ENCODE measurements at places on chromosomes 2 and 18.

DNA sequence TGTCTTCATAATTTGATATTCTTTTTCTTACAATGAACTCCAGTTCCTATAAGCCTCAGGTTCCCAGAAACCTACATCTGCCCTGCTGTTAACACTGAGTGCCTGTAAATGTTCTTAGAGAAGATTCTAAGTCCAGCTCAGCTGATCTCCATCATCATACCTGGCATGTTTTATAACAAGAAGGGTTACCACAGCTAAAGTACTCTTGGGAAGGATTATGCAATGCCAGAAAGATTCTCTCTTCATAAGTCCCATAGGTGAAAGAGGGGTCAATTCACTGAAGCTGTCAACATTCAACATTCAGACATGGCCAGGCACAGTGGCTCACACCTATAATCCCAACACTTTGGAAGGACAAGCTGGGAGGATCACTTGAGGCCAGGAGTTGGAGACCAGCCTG, 31.3 kb upstream of the PTPN4 start:
- no peak for DNase-seq

- peak; percentile 87 for DNase-seq
Observed at GRCh38 chr2:178482437-178482836, 2.2 kb downstream of the PLEKHA3 start.

DNA sequence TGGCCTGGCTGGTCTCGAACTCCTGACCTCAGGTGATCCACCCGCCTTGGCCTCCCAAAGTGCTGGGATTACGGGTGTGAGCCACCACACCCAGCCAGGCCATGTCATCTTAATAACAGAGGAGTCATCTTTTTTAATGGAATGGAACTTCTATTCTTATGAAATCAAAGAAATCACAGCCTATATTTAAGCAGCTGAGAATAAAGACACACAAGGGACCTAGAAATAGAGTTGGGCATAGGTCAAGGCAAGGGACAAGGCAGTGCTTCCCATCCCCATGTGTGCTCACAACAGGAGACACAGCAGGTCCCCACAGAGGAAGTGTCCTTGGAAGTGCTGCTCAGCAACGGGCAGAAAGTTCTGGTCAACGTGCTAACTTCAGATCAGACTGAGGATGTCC, 3.2 kb downstream of the SNX17 start:
- DNase-seq = no peak

- peak; percentile 90 for DNase-seq
Observed at GRCh38 chr2:71545572-71546274, 92.4 kb downstream of the DYSF start.

GRCh38 chr2:385785-386184, 97.9 kb upstream of the ALKAL2 start:
- DNase-seq = no peak

- no peak for DNase-seq
Observed at GRCh38 chr18:29062921-29063320, 886.0 kb upstream of the CDH2 start.

DNA sequence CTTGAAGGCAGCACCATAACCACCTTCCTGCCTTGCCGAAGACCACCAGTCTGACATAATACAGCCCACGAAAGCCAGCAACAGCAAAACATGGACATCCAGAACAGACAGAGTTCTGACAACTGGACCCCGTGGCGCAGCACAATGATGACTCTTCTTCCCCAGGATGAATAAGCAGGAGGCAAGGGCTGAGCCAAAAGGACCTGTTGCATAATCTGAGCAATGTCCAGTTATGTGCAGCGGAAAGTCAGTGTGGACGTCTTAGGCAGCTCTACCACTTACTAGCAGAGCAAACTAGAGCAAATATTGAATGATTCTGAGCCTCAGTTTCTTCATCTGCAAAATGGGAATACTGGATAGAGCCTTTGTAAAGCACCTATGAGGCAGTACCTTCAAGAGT, 225.1 kb downstream of the ZBTB7C start:
- DNase-seq = no peak

DNA sequence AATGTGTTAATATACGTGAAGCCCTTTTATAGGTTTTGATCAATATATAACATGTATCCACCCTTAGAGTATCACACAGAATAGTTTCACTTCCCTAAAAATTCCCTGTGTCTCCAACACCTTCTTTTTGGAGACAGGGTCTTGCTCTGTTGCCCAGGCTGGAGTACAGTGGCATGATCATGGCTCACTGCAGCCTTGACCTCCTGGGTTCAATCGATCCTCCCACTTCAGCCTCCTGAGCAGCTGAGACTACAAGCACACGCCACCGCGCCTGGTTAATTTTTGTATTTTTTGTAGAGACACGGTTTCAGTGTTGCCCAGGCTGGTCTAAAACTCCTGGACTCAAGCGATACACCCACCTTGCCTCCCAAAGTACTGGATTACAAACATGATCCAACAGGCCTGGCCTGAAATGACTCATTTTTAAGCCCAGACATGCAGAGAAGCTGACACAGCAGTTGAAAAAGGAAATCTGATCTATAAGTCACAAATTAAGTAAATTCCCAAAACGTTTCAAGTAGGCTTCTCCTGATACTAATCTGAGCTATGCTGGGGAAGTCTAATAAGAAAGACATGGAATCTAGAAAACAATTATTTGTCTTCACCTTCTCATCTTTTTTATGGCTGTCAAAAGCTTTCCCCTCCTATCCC, 2.9 kb downstream of the DUSP11 start:
- DNase-seq = no peak

DNA sequence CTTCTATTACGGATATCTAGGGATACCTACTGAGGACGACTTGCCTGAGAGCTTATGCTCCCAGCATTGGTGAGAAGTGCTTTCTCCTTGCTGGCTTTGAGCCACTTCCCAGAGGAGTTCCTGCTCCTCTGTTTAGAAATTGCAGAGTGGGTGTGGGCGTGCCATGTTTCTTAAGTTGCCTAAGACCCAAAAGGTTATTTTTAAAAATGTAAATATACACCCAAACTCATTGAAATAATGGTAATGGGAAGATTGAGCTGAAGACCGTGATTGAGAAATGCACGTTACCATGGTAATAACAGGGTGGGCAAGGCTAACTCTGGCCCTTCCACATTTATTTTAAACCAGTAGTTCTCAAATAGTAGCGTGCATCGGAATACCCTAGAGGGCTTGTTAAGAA, 17.2 kb upstream of the TMEM200C start:
- no peak for DNase-seq

GRCh38 chr2:152544638-152545037, 172.6 kb downstream of the PRPF40A start:
- no peak for DNase-seq

DNA sequence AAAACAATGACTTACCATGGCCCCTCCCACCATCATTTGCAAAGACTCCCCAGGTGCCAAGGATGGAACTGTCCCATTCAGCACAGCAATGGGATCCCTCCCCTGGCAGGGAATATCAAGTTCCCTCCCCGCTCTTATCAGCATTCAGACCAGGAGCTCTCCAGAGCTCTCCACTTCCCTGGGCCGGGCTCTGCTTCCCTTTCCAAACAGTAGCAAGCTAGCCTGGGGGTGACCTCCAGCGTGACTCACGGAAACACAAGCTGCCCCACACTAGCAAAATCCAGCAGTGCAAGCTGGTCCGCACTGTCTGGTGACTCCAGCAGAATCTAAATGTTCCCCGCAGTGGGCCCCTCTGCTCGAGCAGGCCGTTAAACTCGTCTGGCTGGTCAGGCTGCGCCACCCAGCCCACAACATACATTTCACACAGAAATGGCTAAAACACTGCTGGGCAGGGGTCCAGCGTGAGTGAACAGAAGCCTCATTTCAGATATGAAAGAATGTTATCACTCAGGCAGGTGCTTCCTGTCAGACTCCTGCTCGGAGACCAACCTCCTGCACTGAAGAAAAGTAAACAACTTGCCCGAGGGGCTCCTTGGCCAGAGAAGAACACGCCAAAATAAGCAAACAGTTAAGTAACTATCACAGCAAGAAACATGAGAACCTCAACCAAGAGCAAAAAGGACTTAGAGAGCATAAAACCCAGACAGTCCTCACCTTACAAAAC, 33.9 kb downstream of the STAT1 start:
- DNase-seq = no peak

GRCh38 chr2:121375621-121376159, 90.7 kb upstream of the TFCP2L1 start:
- DNase-seq = no peak

DNA sequence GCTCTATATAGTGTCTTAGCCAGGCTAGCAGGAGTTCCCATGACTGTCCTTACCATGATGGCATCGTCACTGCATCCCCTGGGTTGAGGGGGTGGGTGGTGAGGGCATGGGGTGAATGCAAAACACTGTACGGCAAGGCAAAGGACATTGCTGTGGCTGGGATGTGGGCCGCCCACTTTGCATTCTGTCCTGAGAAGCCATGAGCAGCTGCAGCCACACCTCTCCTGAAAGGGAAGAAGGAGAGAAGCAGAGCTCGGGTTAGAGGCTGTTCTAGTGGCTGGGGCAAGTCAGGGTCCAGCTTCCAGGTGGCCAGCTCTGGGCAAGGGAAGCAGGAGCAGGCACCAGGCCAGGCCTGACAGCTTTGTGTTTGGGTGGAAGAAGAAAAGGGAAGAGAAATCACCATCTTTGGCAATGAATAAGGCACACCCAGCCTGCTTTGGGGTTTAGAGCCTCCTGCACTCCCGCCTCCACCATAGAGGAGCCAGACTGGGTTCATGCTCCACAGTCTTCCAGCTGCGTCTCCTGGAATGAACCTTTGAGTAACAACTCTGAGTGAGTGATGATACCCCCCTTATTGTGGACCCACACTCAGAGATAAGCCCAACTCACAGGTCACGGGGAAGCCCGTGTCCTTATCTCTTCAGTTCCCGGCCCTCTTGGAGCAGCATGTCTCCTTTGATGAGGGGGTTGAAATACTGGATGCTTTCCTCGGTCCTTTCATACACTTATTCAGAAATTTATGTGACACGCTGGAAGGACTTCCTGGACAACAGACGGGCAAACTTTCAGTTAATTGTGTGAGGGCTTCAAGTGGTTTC, 63.4 kb downstream of the INPP4A start:
- no peak for DNase-seq

- peak; percentile 34 for DNase-seq
Observed at GRCh38 chr2:30213326-30213725, 18.0 kb upstream of the LBH start.

- no peak for DNase-seq
Observed at GRCh38 chr2:168426861-168427260, 29.2 kb upstream of the CERS6 start.

GRCh38 chr2:160157861-160158829, 41.9 kb downstream of the ITGB6 start:
- no peak for DNase-seq

GRCh38 chr18:48634491-48634890, 95.7 kb downstream of the CTIF start:
- DNase-seq = peak; percentile 12

DNA sequence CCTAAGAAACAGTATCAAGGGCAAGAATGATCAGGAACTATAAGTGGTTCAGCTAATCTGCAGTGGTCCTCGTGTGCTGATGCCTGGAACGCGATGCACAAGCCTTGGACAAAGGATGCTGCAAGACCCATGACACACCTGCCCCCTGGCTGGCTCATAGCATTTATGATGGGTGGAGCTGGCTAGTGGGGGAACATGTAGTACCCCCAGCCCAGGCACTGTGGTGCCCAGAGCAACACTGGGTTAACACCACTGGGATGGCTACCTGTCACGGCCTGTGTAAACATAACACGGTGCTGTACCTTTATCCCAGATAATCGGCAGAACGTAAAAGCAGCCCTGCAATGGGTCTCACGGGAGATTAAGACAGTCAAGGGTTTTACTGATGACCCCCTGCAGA, 60.3 kb upstream of the PEX13 start:
- DNase-seq = no peak

- no peak for DNase-seq
Observed at GRCh38 chr2:64376926-64377325, 77.0 kb upstream of the LGALSL start.

DNA sequence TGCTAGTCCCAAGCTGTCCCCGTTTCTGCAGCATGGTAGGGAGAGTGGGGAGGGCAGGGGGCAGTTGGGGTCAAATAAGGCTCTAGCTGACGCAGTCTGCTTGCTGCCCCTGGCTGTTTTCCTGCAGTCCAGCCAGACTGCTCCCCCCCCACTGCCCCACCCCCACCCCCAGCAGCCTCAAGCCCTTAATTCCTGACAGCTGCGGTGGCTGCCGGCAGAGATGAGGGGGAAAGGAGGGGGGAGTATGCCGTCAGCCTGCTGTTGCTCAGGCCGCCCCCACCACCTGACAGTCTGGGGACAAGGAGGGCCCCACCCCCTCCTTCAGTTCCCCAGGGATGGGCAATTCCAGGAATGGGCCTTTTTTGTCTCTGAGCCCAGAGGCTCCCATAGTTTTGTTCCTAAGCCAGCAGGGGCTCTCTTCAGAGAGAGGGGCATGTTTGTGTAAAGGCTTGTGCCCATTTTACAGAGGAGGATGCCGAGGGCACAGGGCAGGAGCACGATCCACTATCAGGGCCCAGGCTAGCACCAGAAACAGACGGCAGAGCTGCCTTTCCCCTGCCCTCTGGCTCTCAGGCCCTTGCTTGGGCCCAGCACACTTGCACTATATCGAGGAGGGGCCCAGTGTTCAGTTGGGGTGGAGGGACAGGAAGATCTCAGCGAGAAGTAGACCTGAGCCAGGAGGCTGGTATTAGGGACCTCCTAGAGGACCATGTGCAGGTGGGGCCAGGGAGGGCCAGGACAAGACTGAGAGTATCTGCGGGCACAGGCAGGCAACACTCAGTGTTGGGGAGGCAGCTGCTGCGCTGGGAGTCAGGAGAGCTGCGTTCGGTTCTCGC, 1.5 kb upstream of the WNT10A start:
- no peak for DNase-seq

DNA sequence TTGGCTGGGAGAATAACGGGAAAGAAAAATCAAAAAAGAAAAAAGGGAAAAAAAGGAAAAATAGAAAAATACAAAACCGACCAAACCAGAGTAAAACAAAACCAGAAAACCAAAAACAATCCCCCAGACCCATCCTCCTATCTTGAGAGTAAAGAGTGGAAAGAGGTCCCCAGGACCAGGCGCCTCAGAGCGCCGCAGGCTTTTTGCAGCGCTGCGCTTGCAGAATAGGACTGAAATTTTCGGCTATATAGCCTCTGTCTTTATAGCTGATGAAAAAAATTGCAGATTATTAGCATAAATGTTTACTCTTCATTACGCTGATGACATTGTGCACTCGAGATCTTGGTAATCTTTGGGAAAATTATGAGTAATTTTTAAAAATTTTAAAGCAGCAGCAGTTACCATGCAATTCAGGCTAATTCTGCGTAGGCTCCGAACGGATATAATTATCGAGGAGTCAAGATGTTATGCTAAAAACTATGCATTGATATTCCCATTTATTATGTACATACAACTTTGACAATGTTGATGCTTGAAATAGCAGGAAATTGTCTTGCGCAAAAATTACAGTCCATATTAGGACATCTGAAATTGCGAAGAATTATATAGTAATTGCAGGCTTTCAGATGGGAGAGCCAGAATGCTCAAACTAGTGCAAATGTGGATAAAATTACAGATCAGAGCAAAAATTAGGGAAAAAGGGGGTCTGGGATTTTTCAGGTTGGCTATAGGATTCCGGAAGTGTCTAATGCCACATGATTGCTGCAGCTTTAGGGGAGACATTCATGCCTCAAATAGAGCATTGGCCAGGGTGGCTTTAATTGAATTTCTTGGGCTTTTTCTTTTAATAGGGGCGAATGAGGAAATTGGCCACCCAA, 8.3 kb downstream of the DLX1 start:
- no peak for DNase-seq

- no peak for DNase-seq
Observed at GRCh38 chr18:75125382-75126331, 83.3 kb downstream of the PTGR3 start.

- DNase-seq = no peak
Observed at GRCh38 chr2:44851518-44851917, 90.0 kb upstream of the SIX3 start.

GRCh38 chr2:28463211-28463816, 32.5 kb upstream of the PLB1 start:
- DNase-seq = no peak

GRCh38 chr2:42304059-42304713, 56.8 kb downstream of the COX7A2L start:
- DNase-seq = no peak
